ENCODE measurements at places on chromosomes 11 and 22.

- DNase-seq, result no peak
These were observed 23.4 kb upstream of the ROBO3 start for GRCh38 chr11:124841840-124842239.

DNA sequence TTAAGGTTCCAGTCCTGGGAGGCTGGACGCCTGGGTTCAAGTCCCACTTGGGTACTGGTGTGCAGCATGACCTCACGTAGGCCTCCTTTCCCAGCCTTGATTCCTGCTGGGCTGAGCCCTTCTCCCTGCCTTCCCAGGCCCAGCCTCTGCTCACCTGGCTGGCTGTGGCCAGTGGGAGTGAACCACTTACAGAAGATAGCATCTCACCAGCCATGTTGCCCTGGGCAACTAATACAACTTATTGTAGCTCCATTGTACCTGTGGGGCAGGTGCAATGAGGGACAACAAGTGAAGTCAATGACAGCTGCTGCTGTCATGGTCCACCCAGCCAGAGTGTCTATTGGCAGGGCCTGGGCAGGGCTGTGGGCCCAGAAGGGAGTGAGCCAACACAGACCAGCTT, 48.4 kb upstream of the MPEG1 start:
- no peak for DNase-seq

- no peak for DNase-seq
These were observed 10.6 kb downstream of the SELENOM start for GRCh38 chr22:31096657-31097279.

GRCh38 chr11:36577859-36578258, 10.1 kb downstream of the RAG1 start:
- no peak for DNase-seq
